Stimulated activated CD8-positive, alpha-beta memory T cell treated with anti-CD3 and anti-CD28 coated beads, Interleukin-4, amount 100 ng/mL, for 1 hour (primary cell): ENCODE measurements at places on chromosomes 13 and 19.

DNA sequence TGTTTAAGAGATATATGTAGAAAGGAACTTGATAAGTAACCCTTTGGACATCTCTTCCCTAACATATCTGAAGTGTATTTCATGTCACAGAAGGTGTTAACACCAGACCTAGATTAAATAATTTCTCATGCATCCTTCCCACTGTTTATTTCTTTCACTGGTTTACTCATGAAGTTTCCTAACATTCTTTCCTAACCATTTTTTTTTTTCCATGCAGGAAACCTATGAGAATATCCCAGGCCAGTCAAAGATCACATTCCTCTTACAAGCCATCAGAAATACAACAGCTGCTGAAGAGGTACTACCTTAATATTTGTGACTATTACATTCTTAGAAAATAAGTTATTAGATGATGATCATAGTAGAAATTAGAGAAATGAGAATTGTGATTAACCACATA is 28.8 kb downstream of the IPO5 start:
- no peak for DNase-seq

- DNase-seq: no peak
These were observed 216.4 kb downstream of the DCT start for GRCh38 chr13:94263038-94263437.

DNA sequence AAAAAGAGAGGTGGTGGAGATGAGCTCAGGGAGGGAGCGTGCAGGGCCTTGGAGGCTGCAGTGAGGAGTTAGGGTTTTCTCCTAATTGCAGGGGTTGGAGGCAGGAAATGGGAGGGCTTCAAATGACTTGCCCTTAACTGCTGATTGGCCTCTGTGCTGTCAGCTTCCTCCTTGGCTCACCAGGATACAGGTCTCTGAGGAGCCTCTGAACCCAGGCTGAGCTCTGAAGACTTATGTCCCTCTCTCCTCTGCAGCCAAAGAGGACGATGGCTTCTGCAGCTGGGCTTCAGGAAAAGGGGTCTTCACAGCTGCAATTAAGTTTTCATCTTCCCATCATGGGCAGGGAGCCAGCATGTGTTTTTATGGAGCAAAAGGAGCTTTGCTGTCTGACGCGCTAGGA is 6.7 kb upstream of the RANBP3 start:
- no peak for DNase-seq

DNA sequence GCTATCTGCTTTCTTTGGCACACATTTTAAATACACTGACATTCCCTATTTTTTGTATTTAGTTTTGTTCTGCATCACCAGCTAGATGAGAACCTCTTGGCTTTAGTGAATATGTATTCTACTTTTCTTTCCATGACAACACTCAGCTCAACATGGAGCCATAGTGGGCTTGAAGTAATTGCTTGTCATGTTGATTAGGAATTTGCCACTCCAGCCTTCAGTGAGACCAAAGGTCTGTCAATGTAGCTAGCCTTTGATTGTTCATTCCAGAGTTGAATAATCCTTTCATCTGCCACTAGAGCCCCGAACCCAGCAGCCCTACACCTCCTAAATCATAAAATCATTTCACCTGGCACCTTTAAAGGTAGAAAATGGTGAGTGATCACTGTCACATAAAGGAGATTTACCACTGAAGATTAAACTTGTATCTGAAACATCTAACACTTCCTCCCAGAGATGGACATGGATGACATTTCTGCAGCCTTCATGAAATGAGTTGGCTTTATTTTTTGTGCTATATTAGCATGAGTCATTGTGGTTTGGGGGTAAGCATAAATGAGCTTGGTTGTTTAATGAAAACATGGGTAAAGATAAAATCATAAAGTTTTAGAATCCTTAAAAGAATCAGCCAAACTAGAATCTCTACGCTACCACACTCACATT is 29.2 kb upstream of the GARRE1 start:
- no peak for DNase-seq

DNA sequence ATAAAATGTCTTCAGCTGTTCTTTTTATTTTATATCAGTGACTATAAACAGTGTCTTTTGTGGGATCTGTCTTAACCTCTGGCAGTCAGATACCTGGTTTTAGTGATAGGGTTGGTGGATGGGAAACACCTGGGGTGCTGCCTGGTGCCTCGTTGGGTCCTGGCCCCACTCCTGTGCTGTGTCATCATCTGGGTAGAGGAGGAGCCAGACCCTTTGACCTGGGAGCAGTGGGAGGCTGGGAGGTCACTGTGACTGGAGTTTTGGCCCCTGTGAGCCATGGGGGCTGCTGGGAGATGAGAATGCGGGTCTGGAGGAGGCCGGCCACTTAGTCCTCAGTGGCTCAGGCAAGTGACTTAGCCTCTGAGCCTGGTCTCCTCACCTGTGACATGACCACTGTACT is 29.4 kb downstream of the TDRD12 start:
- no peak for DNase-seq

- no peak for DNase-seq
These were observed 484.5 kb downstream of the DIAPH3 start for GRCh38 chr13:59679254-59679653.

GRCh38 chr13:45623516-45624090 is 8.1 kb upstream of the ERICH6B start:
- DNase-seq: no peak

GRCh38 chr19:36041831-36042230 is 9.2 kb upstream of the CLIP3 start:
- DNase-seq: no peak

- no peak for DNase-seq
These were observed 14.5 kb upstream of the ICAM3 start for GRCh38 chr19:10353793-10354391.

DNA sequence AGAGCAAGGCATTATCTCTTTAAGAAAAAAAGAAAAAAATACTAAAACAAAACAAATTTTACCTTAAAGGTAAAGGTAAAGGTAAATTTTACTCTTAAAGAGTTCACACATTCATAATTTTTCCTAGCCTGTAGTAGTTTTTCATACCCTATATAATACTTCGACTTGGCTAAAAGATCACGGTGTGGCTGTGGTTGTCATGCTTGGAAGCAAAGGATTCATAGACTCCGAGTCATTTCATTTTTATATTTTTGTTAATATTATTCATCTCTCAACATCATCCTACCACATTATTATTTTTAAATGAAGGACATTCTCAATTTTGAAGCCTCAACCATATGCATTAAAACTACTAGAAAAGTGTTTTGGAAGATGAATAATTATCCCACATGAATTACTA is 52.7 kb downstream of the PIBF1 start:
- no peak for DNase-seq

DNA sequence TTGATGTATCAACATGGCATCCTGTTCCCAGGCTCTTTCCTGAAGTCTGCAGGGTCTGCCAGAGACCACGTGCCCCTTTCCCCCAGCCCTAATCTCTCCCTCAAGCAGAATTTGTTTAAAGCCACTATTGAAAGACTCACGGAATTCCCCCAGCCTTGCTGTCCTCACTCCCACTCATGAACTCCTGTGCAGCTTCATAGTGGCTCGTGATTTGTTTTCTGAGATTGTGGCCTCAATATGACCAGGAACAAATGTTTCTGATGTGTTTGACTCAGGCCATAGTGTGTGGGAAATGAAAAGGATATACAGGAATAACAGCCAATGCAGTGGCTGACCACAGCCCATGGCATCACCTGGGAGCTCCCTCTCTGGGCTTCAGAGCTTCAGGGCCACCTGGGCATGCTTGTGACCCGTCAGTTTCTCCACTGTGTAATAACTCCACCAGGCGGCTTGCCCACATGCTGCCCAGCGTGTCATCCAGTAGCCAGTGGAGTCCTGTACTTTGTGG is 8.1 kb upstream of the SERPINE3 start:
- DNase-seq: no peak

DNA sequence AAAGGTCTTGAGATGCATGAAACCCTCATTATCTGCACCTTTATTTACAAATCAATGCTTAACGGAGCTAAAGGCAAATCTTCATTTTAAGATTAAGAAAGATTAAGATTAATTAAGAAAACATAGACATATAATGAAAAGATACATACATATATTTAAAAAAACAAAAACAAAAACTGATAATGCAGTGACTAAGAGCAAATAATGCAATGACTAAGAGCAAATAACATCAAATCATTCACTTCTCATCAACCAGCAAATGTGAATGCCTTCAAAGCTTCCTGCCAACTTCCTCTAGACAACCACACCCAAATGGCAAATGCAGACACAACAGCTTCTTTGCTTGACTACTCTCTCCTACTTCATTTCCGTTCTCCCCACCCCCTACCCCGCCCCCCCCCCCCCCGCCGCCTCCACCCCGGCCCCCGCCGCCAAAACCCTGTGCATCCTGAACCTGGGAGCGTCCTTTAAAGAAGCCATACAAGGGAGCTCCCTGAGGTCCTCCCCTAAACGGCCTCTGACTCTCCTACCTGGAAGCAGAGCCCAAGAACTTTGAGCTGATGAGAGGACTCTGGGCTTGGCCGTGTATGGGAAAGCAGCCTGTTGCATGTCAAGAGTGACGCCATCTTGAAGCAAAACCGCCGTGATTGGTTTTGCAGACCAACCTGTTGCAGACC is 24.5 kb downstream of the TEX101 start:
- DNase-seq: no peak

DNA sequence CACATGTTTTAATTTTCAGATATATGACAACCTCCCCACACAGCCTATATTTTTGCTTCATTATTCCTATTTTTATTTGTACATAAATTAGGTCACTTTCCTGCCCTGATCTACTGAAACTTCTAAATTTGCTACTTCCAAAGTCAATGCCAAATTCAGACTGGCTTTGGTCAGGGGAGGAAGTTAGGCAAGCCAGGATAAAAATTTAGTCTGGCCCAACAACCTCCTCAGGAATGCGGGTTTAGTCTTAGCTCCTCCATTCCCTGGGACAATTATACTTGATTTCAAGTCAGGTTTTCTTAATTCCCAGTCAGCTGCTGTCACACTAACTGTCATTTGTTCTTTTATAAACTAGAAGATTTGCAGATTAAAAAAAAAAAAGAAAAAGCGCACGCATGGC is 84.3 kb downstream of the TM9SF2 start:
- DNase-seq: no peak

GRCh38 chr13:79336966-79337365 is 69.1 kb downstream of the RBM26 start:
- no peak for DNase-seq
